GM12878 (cell line): ENCODE measurements at places on chromosomes 4 and X. TPM values are rescaled to one million over a fixed set of nuclear protein-coding genes. Genes with fewer than 3 reads are reported as not detected.

Gene REELD1
- total RNA-seq = 0.35 and 0.62 TPM in 2 replicates

DNA sequence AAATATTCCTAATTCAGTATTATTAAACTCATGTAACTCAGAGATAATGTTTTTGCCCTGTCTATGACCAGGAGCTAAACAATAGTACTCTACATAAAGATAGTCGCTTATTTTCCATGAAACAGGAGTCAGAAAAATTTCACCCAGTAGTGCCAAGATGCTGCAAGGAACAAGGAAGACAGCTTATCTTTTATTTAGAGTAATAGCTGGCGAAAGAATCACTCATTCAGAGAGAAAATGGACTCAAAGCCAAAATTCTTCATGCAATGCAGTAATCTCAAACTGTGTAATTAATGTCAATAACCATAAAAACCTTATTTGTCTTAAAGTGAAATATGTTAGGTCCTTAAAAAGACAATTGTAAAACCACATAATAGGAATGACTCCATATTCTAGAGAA, 477.8 kb downstream of the ANKRD50 start:
- DNase-seq = no peak

GRCh38 chr4:61950625-61951024, 750.5 kb downstream of the ADGRL3 start:
- DNase-seq = no peak

DNA sequence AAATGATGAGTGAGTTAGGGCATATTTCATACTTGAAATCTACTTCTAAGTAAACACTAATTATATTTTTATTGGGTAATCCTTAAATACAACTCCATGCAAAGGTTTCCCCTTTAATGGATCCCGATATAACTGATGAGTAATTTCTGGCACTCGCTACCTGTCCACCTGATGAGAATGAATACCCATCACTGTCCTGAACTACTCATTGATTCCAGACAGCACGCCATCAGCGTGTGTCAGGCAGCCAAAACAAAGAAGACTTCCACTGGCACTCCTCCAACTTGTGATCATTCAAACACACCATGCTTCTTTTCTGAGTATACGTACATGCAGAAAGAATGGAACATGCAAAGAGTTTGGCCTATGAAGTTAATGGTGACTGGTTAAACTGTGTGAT, 69.4 kb downstream of the HCCS start:
- no peak for DNase-seq

DNA sequence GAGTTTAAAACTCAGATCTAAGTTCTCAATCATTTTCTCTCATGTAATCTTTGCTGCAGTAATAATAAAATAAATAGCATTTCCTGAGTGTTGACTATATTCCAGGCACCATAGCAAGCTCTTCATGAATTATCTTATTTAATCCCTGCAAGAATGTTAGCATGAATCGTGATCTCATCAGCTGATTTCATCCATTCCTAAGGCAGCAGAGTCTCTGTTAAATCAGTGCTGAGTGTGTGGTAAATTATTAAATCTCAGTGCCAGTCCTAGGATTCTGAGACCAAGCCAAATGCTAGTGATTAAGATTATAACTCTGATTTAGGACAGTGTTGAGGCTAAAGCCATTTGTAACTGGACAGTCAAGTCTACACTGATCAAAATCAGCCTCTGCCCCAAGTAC, 240.3 kb upstream of the TAPT1 start:
- DNase-seq = no peak
